ENCODE measurements at places on chromosomes 16 and 17.

GRCh38 chr16:83968306-83968851 is 335 bp downstream of the NECAB2 start:
- DNase-seq = no peak

DNA sequence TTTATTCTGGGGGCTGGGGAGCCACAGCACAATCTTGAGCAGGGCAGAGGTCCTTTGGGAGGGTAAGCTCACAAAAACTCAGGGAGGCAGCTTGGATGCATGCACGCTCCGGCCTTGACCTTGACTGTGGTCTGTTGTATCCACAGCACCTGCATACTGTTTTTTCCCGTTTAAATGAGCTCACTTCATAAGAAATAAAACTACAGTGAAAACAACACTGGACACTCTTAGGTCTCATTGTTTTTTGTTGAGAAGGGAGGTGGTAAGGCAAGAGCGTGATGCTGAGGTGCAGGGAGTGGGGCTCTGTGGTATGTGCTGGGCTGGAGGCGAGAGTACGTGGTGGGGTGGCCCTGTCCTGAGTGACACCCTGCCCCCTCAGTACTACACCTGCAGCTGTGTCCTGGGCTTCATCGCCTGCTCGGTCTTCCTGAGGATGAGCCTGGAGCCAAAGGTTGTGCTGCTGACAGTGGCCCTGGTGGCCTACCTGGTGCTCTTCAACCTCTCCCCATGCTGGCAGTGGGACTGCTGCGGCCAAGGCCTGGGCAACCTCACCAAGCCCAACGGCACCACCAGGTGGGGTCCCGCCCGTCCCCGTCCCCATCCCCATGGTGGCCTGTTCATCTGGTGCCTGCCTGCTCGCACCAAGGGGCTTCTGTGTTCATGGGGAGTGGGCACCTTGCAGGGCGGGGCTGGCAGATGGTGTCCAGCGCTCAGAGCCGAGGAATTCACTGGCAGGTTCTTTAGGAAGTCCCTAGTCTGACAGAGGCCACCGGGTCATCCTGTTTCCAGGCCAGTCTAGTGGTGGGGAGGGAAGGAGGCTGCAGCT is 44.2 kb downstream of the ADCY7 start:
- DNase-seq = no peak

DNA sequence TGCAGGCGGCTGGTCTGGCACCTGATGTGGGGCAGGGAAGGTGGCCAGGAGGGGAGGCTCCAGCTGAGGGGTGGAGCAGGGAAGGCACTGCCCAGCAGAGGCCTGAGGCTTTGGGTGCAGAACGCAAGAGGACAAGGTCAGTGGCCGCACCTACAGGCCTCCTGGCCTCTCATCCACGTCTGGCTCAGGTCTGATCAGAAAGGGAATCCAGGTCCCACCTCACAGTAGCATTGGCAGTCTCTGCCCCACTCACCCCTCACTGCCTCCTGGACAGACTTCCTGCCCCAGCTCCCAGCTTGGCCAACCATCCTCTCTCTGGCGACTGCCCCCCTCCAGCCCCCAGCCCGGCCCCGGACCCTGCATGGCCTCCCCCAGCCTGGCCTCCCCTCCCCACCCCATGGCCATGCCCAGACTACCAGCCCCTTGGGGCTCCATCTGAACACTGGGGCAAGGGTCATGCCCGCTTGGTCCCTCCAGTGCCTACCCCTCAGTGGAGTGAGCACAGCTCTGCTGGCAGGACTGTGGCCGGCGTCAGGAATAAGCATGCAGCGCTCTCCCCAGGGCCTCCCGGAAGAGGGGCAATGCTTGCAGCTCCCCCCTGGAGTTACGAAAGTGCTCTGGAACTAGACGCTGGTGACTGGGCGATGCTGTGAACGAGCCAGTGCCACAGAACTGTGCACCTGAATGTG is 4.6 kb downstream of the UTS2R start:
- no peak for DNase-seq

DNA sequence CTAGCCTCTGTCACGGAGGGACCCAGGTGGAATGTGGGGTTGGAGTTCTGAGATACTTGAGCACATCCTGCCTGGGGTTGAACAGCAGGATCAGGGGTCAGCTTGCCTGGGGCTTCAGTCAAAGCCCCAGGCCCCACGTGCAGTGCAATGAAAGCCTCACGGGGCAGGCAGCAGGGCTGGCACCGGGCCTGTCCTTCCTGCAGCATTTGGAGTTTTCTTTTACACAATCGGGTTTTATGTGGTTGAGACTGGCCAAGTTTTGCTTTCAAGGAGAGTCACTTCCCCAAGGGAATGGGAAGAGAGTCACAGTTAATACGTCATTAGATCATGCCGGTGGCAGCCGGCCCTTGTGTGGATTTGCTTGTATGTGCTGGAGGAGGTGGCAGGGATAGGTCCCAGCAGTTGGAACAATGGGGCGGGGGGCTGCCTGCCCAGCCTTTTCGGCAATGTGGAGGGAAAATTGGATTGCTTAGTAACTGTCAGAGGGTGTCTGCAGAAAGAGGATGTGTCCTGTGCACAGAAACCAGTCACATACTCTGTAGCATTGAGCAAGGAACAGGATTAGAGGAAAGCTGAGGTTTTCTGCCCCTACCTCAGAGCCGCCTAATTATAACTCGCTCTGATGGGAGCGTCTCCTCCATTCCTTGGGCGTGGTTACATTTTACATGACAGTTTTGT is 4.5 kb downstream of the RMI2 start:
- DNase-seq = peak; percentile 31

DNA sequence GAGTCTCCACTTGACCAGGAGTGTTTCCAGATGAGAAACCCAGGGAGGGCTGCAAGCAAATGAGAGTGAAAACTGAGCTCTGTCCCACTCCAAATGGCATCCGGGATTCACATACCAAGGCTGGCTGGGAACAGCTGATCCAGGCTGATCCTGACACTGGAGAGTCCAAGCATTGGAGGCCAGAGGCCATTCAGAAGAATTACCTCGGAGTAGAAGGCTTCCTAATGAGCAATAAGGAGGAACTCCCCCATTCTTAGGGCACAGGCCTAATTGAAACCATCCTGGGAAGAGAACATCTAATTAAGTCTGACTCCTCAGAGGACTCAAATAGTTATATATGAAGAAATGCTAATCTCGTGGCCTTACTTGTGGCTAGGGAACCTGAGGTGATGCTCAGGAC is 142.8 kb downstream of the PRKCA start:
- no peak for DNase-seq

Data from endothelial cell of umbilical vein (primary cell).